ENCODE measurements at places on chromosomes 1 and 21. TPM values are rescaled to one million over a fixed set of nuclear protein-coding genes. Genes with fewer than 3 reads are reported as not detected.

Gene DRAM2
- polyA plus RNA-seq = 223 TPM

Gene PRDM2
- polyA plus RNA-seq = 103 TPM

DNA sequence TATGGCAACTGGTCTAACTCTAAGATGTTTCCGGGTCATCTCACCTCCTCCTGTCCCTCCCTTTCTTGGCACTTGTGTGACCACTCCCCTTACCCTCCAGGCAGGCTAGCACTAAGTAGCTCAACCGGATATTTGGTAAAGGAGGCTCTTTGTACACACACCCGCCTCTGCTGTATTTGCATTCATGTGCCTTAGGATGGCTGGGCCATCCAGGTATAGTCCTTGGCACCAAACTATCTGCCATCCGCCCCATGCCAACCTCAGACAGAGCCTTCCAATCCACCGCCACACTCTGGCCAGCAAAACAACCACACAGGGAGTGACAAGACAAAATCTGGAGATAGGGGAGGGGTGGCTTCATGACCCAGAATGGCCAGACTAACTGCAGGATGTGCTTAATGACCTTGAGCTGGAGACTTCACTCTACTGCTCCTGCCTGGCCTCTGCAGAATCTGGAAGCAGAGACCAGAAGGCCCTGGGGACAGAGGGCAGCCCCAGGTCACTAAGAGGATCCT, 59.5 kb downstream of the CDK18 start:
- no peak overlapping the region for H3K4me3 ChIP-seq
- peaks cover 6% of the 10 kb centered on the region for H3K4me1 ChIP-seq
- no peak overlapping the region for H3K27ac ChIP-seq
- no peak for DNase-seq

GRCh38 chr1:167441222-167441621, 77.1 kb downstream of the CD247 start:
- H3K27me3 ChIP-seq = peaks cover 20% of the 10 kb centered on the region
- no peak overlapping the region for H3K4me3 ChIP-seq
- peaks cover 21% of the 10 kb centered on the region for H3K4me1 ChIP-seq
- H3K36me3 ChIP-seq = no peaks in the 10 kb centered on the region
- H3K27ac ChIP-seq = no peak overlapping the region

GRCh38 chr1:73862355-73862754, 335.6 kb downstream of the LRRIQ3 start:
- DNase-seq = no peak
- no peaks in the 10 kb centered on the region for H3K36me3 ChIP-seq
- no peaks in the 10 kb centered on the region for H3K4me1 ChIP-seq
- H3K27me3 ChIP-seq = no peaks in the 10 kb centered on the region
- H3K4me3 ChIP-seq = no peak overlapping the region
- H3K27ac ChIP-seq = no peak overlapping the region

Gene POTED
- polyA plus RNA-seq = not detected

GRCh38 chr1:204959374-204959773, 83.6 kb upstream of the CNTN2 start:
- DNase-seq = no peak
- peaks cover 25% of the 10 kb centered on the region for H3K4me1 ChIP-seq
- H3K4me3 ChIP-seq = no peak overlapping the region
- H3K27me3 ChIP-seq = peaks cover 7% of the 10 kb centered on the region

DNA sequence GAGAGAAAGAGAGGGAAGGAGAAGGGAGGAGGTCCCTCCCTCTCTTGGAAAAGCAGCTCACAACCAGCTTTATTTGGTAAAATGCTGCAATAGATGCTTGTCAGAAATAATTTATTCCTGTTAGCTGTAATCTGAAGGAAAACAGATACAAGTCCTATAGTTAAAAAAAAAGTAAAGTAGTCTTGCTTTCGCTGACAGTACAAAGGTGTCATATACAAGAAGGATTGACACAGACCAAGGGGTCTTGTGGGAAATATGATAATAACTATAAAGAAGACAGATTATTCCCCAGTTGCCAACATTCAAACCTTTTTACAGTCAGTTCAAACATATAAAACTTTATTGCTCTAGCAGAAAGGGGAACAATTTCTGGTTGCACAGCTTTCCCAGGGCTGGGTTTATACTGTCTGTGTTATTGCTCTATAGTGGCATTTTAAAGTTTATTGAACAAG, 145.0 kb downstream of the PBX1 start:
- H3K27ac ChIP-seq = no peak overlapping the region
- H3K4me3 ChIP-seq = no peak overlapping the region
- DNase-seq = no peak
- no peaks in the 10 kb centered on the region for H3K4me1 ChIP-seq

GRCh38 chr1:9235096-9235459, 504 bp downstream of the H6PD start:
- H3K27me3 ChIP-seq = no peaks in the 10 kb centered on the region
- peaks cover 42% of the 10 kb centered on the region for H3K4me1 ChIP-seq
- H3K36me3 ChIP-seq = no peaks in the 10 kb centered on the region
- peak overlapping the region; percentile 67 for H3K4me3 ChIP-seq

All from B cell (primary cell).